ENCODE measurements at places on chromosomes 7 and 10.
A peak's percentile ranks its signal among the peaks of the same experiment; 100 is the strongest.

DNA sequence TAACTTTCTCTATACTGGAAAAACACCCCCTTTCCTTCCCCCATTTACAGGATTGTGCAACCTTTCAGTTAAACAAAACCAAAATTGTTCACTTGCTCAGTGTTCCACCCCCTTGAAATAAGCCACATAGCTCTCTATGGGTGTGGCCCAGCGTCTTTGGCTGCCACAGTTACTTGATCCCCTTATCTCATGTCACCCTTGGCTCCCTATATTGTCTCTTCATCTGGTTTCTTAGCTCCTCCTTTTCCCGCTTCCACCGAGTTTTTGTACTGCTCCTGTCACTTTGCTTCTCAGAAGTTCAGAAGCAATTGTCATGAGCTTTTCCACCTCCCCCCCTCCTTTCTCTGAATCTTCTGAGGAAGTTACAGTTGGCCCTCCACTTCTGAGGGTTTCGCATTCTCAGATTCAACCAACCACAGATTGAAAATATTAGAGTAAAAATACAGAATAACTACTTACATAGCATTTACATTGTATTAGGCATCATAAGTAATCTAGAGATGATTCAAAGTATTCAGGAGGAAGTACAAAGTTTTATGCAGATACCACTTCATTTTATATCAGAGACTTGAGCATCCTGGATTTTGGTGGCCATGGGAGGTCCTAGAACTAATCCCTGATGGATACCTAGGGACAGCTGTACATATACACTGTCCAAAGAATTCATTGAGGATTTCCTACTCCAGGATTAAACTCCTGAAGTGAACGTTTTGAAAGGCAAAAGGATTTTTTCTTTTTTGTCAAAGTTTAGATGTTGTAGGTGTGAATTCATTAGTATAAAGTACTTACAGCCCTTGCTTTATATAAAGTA lies 60.4 kb downstream of the ADD3 start:
- peak overlapping the region; percentile 94 for H3K27ac ChIP-seq
- no peaks in the 10 kb centered on the region for H3K27me3 ChIP-seq
- peak; percentile 72 for DNase-seq
- peak overlapping the region; percentile 57 for H3K4me3 ChIP-seq
- peaks cover 2% of the 10 kb centered on the region for H3K36me3 ChIP-seq

DNA sequence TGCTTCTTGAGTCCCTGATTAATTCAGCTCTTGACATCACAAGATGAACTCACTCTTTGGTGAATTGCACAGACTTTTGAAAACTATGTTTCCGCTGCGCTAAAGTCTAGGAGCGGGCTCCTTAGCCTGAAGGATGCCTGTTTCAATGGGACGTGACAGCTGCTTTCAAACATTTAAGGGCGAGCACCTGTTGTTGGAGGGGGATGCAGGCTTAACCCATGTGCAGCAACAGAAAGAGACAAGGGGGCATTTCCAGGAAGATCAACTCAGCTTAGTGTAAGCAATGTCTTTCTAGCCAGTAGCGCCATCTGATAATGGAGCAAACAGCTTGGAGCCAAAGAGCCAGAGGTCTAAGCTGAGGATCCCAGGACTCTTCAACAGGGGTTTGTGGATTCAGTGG lies 8.4 kb upstream of the PFKFB3 start:
- no peaks in the 10 kb centered on the region for H3K27me3 ChIP-seq
- peaks cover 31% of the 10 kb centered on the region for H3K4me1 ChIP-seq
- DNase-seq, result no peak

GRCh38 chr10:35336921-35337823 lies 863 bp downstream of the CCNY start:
- H3K27me3 ChIP-seq, result no peaks in the 10 kb centered on the region
- H3K4me3 ChIP-seq, result peak overlapping the region; percentile 81
- DNase-seq, result peak; percentile 53
- peak overlapping the region; percentile 82 for H3K27ac ChIP-seq

GRCh38 chr7:47480576-47481538 lies 101.1 kb downstream of the TNS3 start:
- DNase-seq, result peak; percentile 37
- H3K4me3 ChIP-seq, result no peak overlapping the region
- H3K27ac ChIP-seq, result no peak overlapping the region
- no peaks in the 10 kb centered on the region for H3K27me3 ChIP-seq

DNA sequence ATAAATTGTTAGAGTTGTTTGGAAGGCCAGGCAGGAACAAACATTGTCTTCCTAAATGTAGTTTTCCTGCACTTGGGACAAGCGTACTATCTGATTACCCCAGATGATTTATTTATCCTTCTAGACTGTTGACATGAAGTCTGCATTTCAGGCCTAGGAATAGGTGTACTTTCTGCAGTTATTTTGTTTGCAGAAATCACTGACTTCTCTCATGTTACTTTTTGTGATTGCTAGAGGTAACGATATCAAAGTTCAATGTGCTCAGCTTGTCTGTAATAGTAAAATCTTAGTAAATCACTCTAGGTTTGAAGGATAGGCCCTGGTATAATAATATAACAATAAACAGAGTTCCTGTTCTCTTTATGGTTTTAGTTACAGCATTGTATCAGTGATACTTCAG lies 75.4 kb upstream of the HDAC9 start:
- no peaks in the 10 kb centered on the region for H3K36me3 ChIP-seq
- DNase-seq, result no peak
- no peak overlapping the region for H3K4me3 ChIP-seq
- H3K27ac ChIP-seq, result no peak overlapping the region

DNA sequence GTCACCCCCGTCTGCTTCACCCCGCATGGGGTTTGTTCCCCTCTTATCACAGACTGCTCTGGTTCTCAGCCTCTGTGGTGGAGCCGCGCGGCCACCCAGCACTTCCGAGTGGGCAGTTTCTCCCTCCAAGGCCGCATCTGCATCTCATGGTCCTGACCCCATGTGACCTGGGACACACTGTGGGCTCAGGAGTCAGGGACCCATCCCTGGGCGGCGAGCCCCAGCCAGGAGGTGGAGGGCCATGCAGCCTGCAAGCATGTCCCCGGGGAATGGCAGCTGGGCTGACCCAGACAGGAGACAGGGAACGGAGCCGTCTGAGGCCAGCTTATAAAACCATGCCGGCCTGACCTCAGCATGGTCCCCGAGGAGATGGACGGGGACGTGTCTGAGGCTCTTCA lies 25.2 kb upstream of the TTYH3 start:
- no peak overlapping the region for H3K27ac ChIP-seq
- H3K36me3 ChIP-seq, result no peaks in the 10 kb centered on the region
- H3K27me3 ChIP-seq, result no peaks in the 10 kb centered on the region
- H3K4me1 ChIP-seq, result peaks cover 7% of the 10 kb centered on the region
- H3K4me3 ChIP-seq, result no peak overlapping the region

- no peak overlapping the region for H3K4me3 ChIP-seq
- no peaks in the 10 kb centered on the region for H3K36me3 ChIP-seq
- H3K27me3 ChIP-seq, result peaks cover 2% of the 10 kb centered on the region
- H3K4me1 ChIP-seq, result no peaks in the 10 kb centered on the region
- no peak for DNase-seq
- H3K27ac ChIP-seq, result no peak overlapping the region
Observed at GRCh38 chr7:123995617-123996326, 37.1 kb downstream of the TMEM229A start.

DNA sequence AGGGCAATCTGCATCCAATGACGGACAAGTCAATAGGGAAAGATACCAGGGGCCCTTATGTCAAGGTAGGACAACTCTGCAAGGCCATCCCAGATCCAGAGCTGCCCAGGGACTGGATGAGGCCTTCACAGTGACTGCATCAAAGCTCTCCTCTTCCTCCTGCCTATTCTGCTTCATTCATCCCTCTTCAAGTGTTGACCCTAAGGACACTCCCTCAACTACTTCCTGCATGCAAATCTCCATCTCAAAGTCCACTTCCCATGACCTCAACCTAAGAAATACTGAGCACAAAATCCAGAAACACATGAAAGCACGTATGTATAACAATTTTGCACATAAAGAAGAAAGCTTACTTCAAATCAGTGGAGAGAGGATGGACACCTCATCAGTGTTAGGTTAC lies 182.3 kb downstream of the AVL9 start:
- H3K4me1 ChIP-seq, result peaks cover 16% of the 10 kb centered on the region
- DNase-seq, result no peak
- H3K4me3 ChIP-seq, result no peak overlapping the region

- no peak overlapping the region for H3K4me3 ChIP-seq
- no peak overlapping the region for H3K27ac ChIP-seq
Observed at GRCh38 chr7:32074787-32075585, 4.8 kb upstream of the PDE1C start.

DNA sequence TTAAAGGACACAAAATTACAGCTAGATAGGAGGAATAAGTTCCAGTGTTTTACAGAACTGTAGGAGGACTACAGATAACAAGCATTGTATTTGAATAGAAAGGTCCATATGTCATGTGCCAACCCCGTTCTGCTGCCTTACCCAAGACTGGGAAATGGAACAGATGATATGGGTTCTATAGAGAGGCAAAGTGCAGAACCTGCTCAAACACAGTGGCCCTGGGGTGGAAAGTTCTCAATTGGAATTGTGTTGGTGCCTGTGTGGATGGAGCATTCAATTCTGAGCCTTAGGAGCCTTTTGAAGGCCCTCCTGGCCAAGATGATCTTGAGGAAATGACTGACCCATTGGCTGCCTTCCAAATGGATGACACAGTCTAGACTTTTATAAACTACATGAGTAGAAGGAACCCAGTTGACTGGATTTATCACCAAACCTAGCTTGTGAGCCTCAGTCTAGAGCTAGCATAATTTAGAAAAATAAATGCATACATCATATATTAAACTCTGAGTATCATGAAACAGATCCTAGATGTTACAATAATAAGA lies 4.1 kb upstream of the PRSS1 start:
- no peak overlapping the region for H3K27ac ChIP-seq
- H3K27me3 ChIP-seq, result no peaks in the 10 kb centered on the region
- no peak for DNase-seq
- no peaks in the 10 kb centered on the region for H3K36me3 ChIP-seq
- peaks cover under 1% of the 10 kb centered on the region for H3K4me1 ChIP-seq

GRCh38 chr10:22821501-22821900 lies 106.4 kb upstream of the ARMC3 start:
- no peak for DNase-seq
- peaks cover 7% of the 10 kb centered on the region for H3K4me1 ChIP-seq
- H3K27me3 ChIP-seq, result no peaks in the 10 kb centered on the region
- no peak overlapping the region for H3K27ac ChIP-seq
- H3K4me3 ChIP-seq, result no peak overlapping the region
- H3K36me3 ChIP-seq, result no peaks in the 10 kb centered on the region

- no peaks in the 10 kb centered on the region for H3K4me1 ChIP-seq
- no peak for DNase-seq
- no peaks in the 10 kb centered on the region for H3K27me3 ChIP-seq
- peaks cover 67% of the 10 kb centered on the region for H3K36me3 ChIP-seq
- no peak overlapping the region for H3K27ac ChIP-seq
- H3K4me3 ChIP-seq, result no peak overlapping the region
Observed at GRCh38 chr10:99760321-99760720, 22.1 kb upstream of the ABCC2 start.

DNA sequence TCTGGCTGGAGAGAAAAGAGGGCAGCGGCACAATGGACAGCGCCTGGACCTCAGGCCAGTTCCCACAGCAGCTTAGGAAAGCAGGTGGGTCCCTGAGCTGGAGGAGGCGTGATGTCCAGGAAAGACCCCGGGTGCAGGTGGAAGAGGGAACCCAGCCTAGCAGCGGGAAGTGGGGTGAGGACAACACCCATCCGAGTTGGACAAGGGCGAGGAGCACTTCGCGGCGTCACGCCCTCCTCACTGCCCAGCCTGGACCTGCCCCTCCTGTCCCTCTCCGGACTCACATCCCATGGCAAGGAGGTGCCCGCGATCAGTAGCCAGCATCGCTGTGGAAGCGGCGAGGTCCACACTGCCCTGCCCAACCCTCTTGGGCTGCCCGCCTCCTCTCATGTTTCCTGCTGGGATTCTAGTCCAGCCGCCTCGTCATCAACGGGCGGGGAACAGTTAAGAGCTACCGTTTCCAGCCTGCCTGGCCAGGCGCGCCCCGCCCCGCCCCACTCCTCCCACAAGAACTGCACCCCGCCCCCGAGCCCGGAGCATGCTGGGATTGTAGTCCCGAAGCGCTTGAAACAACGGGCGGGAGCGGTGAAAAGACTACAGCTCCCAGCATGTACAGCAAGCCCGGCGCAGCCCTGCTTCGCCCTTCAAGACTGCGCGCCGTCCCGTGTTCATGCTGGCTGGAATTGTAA lies 930.6 kb upstream of the ZNF722 start:
- DNase-seq, result no peak
- H3K27me3 ChIP-seq, result no peaks in the 10 kb centered on the region
- no peaks in the 10 kb centered on the region for H3K4me1 ChIP-seq
- H3K4me3 ChIP-seq, result no peak overlapping the region

GRCh38 chr7:92840316-92840715 lies 3.9 kb upstream of the CDK6 start:
- H3K4me3 ChIP-seq, result no peak overlapping the region
- peaks cover 19% of the 10 kb centered on the region for H3K4me1 ChIP-seq
- H3K36me3 ChIP-seq, result peaks cover 2% of the 10 kb centered on the region
- H3K27ac ChIP-seq, result no peak overlapping the region

DNA sequence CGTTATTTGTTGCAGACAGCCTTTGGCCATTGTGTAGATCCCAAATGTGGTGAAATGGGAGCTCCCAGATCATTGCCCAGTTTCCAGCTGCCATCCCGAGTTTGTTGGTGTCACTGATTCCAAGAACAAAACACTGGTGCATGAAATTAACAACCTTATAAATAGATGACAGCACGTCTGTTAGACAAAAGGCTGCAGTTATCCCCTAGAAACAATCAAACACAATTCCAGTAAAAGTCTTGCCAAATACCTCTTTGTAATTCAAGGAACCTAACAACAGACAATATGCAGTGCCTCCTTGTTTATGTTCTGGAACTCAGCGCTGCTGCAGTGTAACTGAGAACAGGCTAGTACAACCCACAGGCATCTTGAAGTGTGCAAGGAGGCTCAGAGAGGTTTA lies 404.5 kb downstream of the PAXIP1 start:
- no peaks in the 10 kb centered on the region for H3K27me3 ChIP-seq
- no peaks in the 10 kb centered on the region for H3K4me1 ChIP-seq
- DNase-seq, result no peak
- no peaks in the 10 kb centered on the region for H3K36me3 ChIP-seq

DNA sequence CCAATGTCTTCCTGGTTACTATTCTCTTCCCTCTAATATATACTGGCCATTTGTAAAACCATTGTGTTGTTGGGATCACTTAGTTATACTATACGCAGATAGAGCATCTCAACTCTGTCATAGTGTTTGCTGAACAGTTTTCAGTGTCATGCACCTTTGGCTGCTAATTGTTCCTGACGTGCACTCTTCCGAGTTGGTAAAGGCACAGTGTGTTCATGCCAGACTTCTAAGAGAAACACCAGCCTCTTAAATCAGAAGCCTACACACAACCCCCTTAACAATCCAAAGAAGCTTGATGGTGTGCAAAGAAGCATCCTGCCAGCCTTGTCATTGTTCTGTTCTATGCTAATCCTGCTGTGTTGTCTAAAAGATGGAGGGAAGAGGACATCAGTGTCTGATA lies 131.1 kb downstream of the MAPK8 start:
- no peak overlapping the region for H3K4me3 ChIP-seq
- no peaks in the 10 kb centered on the region for H3K4me1 ChIP-seq
- DNase-seq, result no peak
- no peak overlapping the region for H3K27ac ChIP-seq
